ENCODE measurements at places on chromosomes 5 and 9.

- DNase-seq = no peak
These were observed 203.2 kb downstream of the DMRT2 start for GRCh38 chr9:1253064-1253979.

- DNase-seq = peak; percentile 35
These were observed 170.1 kb upstream of the PITX1 start for GRCh38 chr5:135204151-135204600.

DNA sequence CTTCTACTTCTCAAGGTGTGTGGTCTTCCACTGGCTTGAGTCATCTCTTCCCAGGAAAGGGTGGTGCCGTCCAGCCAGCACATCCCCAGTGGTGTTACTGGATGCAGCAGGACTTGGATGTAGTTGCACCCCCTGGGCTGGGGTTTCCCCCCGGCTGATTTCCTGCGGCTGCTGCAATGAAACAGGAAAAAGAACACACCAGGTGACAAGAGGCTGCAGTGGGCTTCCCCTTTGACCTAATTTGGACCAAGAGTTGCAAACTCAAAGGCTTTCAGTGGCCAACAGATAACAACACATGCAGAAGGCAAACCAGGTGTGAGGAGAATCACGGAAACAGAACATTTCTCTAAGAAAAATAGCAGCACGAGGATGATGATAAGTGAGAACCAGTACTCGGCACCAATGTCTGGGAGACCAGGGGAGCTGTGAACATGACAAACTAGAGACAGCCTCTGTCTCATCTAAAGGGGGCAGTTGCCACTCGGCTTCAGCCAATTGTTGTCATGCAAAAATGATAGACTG is 83.7 kb downstream of the PDE6A start:
- no peak for DNase-seq

GRCh38 chr5:38905516-38905915 is 59.7 kb downstream of the OSMR start:
- no peak for DNase-seq

DNA sequence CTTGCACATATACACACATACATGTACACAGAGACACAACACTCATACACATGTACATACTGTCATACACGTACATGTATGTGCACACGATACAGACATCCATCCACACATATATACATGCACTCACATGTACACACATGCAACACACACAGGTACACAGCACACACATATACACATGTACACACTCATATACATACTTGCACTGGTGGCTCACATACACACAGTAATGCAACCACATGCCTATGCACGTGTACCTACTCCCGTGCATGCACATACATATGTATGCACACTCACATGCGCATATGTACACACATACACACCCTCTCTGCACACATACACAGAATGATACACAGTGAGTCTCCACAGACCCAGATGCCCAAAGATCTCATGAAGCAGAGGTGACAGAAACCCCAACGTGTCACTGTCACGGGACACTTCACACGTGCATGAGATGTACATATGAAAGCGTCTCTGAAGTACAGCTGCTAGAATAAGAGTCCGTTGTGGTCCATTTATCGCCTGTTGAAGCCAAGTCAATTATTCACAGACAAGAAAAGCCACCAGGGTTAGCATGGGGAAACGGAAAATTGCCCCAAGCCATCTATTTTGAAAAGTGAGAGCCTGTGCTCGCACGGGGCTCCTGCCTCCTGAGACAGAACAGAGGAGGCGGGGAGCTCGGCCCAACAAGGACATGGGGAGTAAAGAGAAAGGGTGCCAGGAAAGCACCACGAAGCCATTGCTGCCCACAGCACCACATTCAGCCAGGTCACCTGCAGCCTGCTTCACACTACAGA is 24.9 kb downstream of the LPCAT1 start:
- DNase-seq = no peak

DNA sequence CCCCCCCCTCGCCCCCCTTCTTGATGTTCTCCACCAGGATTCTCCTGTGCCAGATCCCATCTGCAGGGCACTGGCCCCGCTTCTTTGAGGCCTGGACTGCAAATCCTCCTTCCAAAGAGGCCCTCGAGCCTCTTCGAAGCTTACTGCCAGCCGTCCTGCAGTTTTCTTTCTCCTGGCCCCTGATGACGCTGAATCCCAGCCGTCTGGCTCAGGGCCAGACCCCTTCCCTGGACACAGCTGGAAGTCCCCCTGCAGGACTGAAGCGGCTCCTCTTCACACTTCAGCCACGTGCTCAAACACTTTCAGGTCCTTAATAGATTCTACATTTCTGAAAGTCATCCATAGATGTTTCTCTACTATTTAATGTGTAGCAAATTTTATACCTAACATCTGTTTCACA is 121.5 kb downstream of the EHMT1 start:
- no peak for DNase-seq

DNA sequence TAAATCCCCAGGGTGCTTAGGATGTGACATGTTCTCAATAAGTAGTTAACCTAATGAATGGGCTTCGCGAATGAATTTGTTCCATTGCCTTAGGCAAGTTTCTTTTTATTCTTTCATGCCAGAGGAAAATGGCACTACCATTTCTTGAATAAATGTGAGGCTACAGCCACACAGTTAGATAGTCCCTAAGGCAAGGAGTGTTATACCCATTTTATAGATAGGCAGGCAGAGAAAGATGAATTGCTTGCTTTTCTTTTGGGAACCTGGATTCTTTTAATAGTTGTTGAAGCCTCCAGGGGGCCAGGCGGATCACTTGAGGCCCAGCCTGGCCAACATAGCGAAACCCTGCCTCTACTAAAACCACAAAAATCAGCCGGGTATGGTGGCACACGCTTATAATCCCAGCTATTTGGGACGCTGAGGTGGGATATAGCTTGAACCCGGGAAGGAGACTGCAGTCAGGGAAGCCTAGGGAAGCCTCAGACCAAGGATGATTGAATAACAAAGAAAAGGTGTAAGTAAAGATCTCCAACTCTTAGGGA is 943 bp downstream of the NOP16 start:
- no peak for DNase-seq

- DNase-seq = peak; percentile 42
These were observed 49.5 kb downstream of the RXRA start for GRCh38 chr9:134375430-134376385.

GRCh38 chr9:5042661-5043178 is 57.6 kb downstream of the JAK2 start:
- no peak for DNase-seq

DNA sequence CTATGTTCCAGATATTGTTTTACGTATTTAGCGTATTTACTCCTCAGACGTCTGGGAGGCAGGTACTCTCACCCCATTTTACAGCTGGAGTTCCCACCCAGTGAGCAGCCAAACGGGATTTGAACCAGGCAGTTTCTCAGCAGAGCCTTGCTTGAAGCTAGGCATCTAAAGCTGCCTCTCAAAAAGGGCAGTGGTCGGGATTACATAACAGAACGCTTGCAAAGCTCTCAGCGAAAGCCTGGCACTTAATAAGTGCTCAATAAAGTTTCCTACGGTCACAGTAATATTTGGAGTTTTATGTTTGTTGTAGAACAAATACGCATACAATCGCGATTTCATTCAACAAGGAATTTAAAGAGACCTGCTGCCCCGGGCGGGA is 286 bp upstream of the BSPRY start:
- DNase-seq = peak; percentile 33

GRCh38 chr5:120255214-120255613 is 208.9 kb upstream of the PRR16 start:
- no peak for DNase-seq

DNA sequence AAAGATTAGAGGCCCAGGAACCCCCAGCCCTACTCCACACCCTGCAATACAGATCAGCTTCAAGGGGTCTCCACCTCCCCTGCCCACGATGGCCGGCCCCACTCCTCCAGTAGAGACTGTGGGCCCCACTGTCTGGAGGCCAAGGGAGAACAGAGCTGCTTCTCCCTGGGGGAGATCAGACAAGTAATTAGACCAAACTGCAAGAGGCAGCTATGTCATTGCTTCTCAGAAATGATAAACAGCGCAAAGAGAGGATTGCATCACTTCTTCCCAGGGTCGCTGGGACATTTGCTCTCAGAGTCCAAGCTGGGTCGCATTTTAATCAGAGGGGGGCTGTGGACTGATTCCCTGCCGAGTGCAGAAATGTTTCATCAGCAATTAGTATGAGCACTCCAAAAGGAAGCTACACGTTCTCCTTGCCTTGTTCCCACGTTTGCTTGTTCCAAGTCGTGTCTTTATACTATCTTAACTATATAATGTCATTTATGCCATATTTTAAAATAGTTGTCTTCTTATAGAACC is 59.9 kb downstream of the ROPN1L start:
- DNase-seq = no peak

DNA sequence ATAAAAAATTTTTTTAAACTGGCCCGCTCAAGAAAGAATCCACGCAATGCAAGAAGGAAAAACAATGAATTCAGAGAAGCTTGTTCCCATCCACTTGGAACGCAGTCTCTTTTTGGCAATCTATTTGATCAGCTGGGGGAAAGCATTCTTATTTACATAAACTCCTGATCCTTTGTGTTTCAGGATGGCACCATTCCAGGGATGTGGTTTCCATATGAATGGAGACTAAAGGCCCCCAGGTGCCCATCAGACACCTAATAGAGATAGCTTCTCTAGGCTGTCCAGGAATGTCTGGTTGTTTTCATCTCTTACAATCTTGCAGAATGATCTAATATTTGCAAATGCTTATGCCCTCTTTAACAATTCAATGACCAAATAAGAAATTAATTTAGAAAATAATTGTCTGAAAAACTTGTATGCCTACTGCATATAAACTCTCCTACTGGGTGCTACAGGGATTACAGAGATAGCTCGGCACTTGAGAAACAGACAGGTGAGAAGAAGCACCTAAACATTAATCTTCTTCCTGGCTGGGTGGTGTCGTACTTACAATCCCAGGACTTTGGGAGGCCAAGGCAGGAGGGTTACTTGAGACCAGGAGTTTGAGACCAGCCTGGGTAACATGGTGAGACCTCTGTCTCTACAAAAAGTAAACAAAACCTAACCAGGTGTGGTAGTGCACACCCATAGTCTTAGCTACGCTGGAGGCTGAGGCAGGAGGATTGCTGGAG is 3.0 kb upstream of the RASGRF2 start:
- DNase-seq = no peak
